ENCODE measurements at places on chromosomes 13 and 19. TPM values are rescaled to one million over a fixed set of nuclear protein-coding genes. Genes with fewer than 3 reads are reported as not detected.

The NEK5 gene
- total RNA-seq, result 4.1 TPM

The SLITRK5 gene
- total RNA-seq, result 0.24 TPM

The HSD17B14 gene
- 22.7 TPM for total RNA-seq

The CNMD gene
- not detected for total RNA-seq

The SYNGR4 gene
- not detected for total RNA-seq

The SMIM44 gene
- not detected for total RNA-seq

The ICAM4 gene
- total RNA-seq, result 10.0 TPM

The CYP4F22 gene
- total RNA-seq, result 0.24 TPM

The KLK4 gene
- not detected for total RNA-seq

The PIN1 gene
- total RNA-seq, result 57.0 TPM

The MAP4K1 gene
- 11.4 TPM for total RNA-seq

The PSPN gene
- 2.2 TPM for total RNA-seq

The STOML3 gene
- 2.7 TPM for total RNA-seq

All from lower lobe of right lung (tissue), 2 donors.